Activated CD4-positive, alpha-beta T cell treated with anti-CD3 and anti-CD28 coated beads, Interleukin-2, amount 10 ng/mL, durations not matched to agents 24 days and 14 days (primary cell): ENCODE measurements at places on chromosomes 1 and 21. TPM values are rescaled to one million over a fixed set of nuclear protein-coding genes. Genes with fewer than 3 reads are reported as not detected.
A peak's percentile ranks its signal among the peaks of the same experiment; 100 is the strongest.

DNA sequence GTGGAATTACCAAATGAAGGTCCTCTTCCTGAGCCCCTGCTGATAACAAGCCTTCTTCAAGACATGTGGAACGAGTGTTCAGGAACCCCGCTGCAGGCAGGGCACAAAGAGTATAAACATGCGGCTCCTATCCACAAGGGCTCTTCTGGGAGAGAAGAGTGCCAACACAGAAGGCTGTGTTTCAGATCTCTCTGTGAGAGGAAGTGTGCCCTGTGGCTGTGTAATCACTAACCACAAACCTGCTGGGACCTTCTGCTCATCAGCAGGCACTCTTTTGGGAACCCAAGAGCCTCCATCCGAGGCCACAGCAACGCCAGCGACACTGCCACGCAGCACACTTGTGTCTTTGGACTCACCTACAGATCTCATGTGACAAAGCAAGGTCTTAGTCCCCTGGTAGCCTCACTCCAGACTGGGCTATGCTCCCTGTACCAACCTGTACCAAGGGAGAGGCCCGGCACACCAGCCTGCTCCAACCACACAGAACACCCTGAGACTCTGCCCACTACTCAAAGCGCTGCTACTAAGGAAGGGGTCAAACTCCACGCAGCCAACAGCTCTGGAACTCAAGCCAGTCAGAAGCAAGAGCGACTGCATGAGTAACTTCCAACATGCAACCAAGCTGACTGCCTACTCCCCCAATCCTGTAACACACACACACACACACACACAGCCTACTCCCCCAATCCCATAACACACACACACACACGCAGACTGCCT lies 7.8 kb downstream of the PTTG1IP start:
- peaks cover 58% of the 10 kb centered on the region for H3K4me1 ChIP-seq
- peaks cover 40% of the 10 kb centered on the region for H3K36me3 ChIP-seq
- H3K27ac ChIP-seq, result peak overlapping the region; percentile 84
- H3K27me3 ChIP-seq, result no peaks in the 10 kb centered on the region

GRCh38 chr1:183273300-183273699 lies 87.2 kb downstream of the LAMC2 start:
- H3K4me3 ChIP-seq, result no peak overlapping the region
- peaks cover 2% of the 10 kb centered on the region for H3K27me3 ChIP-seq
- no peak for DNase-seq
- no peak overlapping the region for H3K27ac ChIP-seq

The CHRM3 gene
- total RNA-seq, result not detected in 2 replicates

DNA sequence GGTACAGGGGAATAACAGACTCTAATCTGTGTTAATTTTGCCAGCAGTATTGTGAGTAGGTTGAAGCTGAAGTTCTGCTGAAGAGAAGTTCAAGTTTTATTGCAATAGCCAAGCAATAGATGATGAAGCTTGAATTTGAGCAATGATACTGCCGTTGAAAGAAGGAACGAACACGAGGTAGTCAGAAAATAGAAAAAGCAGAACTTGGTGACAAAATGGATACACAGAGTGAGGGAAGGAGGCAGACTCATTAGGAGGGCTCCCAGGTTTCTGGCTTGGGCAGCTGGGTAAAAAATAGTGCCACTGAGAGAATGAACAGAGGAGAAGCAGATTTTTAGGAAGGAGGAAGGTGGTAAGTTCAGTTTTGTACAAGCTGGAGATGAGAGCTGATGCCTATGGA lies 22.3 kb upstream of the AGO1 start:
- no peak overlapping the region for H3K27ac ChIP-seq
- no peak for DNase-seq
- peaks cover 11% of the 10 kb centered on the region for H3K27me3 ChIP-seq

DNA sequence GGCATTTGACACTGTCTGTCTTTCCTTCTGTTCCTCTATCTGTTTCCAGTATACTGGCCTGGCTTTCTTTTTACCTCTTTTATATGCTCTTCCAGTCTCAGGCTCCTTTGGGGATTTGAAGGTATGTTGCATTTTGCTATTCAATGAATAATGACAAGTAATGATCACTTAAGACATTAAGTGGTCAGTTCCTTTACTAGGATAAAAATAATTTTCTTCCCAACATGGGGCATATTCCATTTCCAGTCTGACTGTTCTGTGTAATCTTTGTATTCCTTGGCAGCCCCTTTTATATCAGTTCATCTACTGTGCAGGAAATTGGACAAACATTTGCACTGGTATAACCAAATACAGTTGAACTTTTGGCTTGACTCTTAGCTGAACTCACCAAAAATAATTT lies 15.6 kb downstream of the METTL18 start:
- H3K4me1 ChIP-seq, result no peaks in the 10 kb centered on the region
- H3K27ac ChIP-seq, result no peak overlapping the region
- H3K4me3 ChIP-seq, result no peak overlapping the region
- no peaks in the 10 kb centered on the region for H3K36me3 ChIP-seq

The PODN gene
- total RNA-seq, result not detected in 2 replicates

DNA sequence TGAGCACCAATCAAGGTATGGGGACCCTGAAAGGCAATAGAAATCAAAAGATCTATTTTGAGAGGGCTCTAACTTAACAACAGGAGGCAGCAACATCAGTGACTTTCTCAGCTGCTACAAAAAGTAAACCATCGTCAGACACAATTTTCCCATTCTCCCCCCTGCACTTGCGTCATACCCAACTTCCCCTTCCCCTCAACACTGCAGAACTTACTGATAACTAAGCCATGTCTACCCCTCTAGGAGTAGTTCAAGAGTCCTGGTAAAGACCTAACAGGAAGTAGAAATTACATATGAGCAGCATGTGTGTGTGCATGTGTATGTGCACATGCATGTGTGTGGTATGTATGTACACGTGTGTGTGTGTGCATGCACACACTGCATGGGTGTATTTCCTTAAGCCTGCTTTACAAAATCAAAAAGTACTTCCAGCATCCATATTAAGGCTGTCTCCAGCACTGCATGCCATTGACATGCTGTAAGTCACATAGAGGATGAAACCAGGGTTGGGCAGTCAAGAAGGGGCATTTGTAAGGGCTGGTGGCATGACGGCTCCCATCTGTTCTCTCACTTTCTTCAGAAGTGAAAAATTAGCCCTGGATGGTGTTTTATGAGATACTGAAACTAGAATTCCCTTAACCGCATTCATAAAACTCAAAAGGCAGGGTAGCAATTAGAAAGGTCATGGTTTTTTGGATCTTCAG lies 460.1 kb upstream of the RUNX1 start:
- H3K4me3 ChIP-seq, result no peak overlapping the region
- no peaks in the 10 kb centered on the region for H3K36me3 ChIP-seq
- no peak for DNase-seq
- no peaks in the 10 kb centered on the region for H3K27me3 ChIP-seq

The EFCAB14 gene
- total RNA-seq, result 63.9 and 70.4 TPM in 2 replicates

The CD1B gene
- not detected in 2 replicates for total RNA-seq

DNA sequence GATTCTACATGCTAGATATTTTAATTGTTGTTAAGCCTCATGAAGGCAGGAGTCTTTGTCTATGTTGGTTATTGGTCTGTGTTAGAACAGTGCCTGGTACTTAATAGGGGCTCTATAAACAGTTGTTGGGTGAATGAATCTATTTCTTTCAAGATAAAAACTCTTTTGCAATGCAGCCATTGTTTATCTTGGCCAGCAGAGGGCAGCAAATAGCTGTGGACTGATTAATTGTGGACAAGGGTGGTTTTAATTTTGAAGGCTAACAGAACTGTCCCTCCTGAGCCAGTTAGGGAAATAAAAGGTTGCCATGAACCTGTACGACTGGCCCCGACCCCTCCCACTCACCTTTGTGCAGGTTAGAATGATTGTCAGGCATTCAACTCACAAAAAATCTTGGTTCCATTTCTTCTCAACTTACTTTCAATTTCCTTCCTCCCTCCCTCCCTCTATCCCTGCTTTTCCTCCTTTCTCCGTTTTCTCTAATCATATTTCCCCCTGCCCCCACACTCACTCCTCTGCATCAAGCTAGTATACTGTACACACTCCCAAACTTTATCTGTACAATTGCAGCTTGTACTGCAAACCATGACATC lies 66.3 kb upstream of the DIRAS3 start:
- peaks cover 3% of the 10 kb centered on the region for H3K4me1 ChIP-seq
- peak overlapping the region; percentile 55 for H3K4me3 ChIP-seq
- H3K27me3 ChIP-seq, result peaks cover 5% of the 10 kb centered on the region
- H3K36me3 ChIP-seq, result no peaks in the 10 kb centered on the region

DNA sequence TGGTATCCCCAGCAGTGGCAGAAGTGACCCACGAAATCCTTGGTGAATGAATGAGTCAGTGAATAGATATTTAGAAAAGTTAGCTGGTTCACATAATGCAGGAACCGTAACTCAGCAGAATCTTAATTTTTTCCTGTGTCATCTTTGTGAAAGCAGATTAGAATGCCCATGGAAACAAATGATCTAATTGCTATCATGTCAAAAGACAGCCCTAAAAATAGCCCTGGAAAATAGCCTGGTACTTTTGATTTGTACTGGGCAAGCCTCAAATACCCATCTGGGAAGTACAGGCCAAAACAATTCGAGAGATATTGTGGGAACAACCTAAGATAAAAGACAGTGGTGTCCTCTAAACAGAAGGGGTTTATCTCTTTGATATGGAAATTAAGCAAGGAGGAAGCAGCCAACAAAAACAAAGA lies 21.1 kb downstream of the FYB2 start:
- no peak for DNase-seq
- H3K4me3 ChIP-seq, result no peak overlapping the region
- no peaks in the 10 kb centered on the region for H3K27me3 ChIP-seq
- H3K36me3 ChIP-seq, result no peaks in the 10 kb centered on the region
- no peaks in the 10 kb centered on the region for H3K4me1 ChIP-seq
- no peak overlapping the region for H3K27ac ChIP-seq

The HCRTR1 gene
- not detected in 2 replicates for total RNA-seq

DNA sequence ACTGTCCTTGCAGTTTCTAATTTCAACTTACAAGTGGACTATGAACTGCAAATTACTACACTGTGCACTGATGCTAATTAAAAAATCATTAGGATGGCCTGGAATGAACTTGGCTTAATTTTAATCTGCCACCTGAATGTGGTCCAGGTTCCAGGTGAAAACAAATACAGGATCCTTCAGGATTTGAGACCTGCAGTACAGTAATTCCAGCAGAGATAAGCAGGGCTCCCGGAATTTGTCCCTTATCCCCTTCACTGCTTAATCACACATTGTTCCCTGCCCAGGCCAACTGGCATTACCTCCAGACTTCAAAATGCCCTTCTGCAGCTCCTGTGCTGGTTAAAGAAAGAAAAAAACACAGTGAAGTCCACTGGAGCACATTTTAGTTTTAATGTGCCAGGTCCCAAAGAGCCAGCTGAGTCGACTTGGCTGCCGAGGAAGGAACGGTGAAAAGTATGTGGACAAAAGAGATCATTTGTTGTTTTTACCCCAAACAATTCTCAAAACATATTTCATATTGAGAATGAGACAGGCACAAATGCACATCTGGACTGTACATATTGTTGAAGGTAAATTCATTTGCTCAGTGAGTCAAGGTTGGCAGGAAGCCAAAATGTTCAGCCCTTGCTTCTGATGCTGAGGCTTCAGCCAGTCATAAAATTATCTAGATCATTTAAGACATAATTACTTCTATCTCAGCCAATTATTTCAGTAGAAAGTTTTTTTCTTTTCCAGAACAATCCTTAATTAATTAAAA lies 28.3 kb downstream of the DEGS1 start:
- no peak for DNase-seq
- H3K4me1 ChIP-seq, result no peaks in the 10 kb centered on the region
- no peaks in the 10 kb centered on the region for H3K27me3 ChIP-seq

GRCh38 chr1:225435487-225435886 lies 7.6 kb upstream of the LBR start:
- H3K27me3 ChIP-seq, result peaks cover 4% of the 10 kb centered on the region
- no peak for DNase-seq
- H3K27ac ChIP-seq, result no peak overlapping the region
- peaks cover 13% of the 10 kb centered on the region for H3K4me1 ChIP-seq
- H3K36me3 ChIP-seq, result no peaks in the 10 kb centered on the region
- H3K4me3 ChIP-seq, result no peak overlapping the region

DNA sequence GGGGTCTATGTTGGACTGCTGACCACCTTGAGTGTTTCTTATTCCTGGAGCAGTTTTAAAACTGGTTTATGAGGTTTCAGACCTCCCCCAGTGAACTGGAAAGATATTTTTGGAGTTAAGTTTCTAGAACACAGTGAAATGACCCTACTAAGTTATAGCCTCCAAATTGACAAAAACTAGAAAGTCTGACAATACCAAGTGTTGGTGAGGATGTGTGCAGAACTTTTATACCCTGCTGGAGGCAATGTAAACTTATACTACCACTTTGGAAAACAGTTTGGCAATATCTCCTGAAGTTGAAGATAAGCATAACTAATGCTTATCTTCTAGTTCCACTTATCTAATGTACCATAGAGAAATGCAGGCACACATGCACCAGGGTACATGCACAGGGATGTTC lies 10.4 kb downstream of the OLFML2B start:
- H3K27ac ChIP-seq, result no peak overlapping the region
- H3K27me3 ChIP-seq, result no peaks in the 10 kb centered on the region
- no peak for DNase-seq

DNA sequence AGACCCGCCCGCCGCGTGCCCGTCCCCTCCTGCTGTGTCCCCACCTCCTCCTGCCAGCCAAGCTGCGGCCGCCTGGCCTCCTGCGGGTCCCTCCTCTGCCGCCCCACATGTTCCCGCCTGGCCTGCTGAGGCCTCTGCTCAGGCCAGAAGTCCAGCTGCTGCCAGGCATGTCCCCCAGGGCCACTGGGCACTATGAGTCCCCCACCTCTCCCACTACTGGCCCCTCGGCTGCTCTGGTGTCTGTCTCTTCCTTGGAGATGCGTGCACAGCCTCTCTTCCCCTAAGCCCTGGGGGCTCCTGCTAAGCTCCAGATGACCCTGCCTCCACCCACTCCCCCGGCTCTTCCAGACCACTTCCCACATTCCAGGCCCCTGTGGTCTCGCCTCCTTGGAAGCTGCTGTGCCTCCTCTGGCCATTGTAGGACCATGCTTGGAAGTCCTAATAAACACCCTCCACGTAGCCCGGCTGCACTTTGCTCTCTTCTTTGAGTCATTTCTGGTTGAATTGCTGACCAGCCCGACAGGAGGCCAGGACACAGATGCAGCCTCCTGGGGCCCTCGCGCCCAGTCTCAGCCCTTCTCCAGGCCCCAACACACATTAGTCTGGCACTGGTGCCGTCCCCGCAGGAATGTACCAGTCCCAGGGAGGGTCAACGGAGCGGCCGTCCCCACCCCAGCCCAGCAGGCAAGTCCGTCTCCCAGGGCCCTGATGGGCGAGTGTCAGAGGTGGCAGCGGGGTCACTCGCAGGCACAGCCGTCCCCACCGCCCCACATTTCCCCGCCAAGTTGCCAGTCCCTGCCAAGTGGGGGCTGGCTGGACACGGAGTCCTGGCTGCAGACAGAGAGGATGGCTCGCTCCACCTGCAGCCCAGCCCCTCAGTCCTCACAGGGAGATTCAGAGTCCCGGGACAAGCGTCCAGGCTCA lies 1.1 kb downstream of the KRTAP10-12 start:
- no peak for DNase-seq
- no peak overlapping the region for H3K4me3 ChIP-seq
- H3K27ac ChIP-seq, result no peak overlapping the region
- H3K4me1 ChIP-seq, result no peaks in the 10 kb centered on the region

GRCh38 chr21:45264912-45265515 lies 22.7 kb downstream of the POFUT2 start:
- H3K4me1 ChIP-seq, result peaks cover 15% of the 10 kb centered on the region
- H3K27ac ChIP-seq, result no peak overlapping the region
- no peak for DNase-seq
- no peak overlapping the region for H3K4me3 ChIP-seq
- H3K27me3 ChIP-seq, result no peaks in the 10 kb centered on the region
